ENCODE measurements at places on chromosomes 13 and 19.

DNA sequence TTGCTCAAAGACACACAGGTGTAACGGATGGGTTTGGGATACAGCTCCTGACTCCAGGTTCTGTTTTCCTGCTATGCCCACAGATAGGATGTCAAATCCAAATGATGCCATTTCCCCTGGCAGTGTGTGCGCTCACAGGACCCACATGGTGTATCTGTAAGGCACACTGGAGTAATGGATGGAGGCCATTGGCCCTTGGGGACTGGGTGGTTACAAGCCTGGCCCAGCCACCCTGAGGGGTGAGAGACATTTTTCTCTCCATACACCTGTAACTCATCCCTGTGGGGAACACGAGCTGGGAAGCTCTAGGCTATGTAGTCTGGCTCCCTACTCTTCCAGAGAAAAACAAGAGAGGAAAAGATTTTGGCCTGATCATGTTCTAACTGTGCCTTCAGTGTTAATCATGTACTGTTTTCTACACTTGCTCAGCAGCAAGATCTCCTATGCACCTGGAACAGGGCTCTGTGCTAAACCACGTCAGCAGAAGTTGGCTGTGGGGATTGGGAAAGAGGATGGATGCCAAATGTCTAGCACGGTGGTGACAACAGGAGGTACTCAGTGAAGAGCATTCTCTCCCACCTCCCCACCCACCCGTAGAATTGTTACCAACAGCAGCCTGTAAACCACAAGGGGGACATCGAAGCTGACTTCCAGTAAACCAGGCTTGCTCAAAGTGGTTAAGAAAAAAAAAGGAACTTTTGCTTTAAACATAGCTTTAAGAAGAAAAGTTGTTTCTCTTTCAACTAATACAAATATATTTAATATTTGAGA, 237.0 kb downstream of the LACC1 start:
- no peak for DNase-seq

GRCh38 chr19:58279925-58280316, 1.2 kb downstream of the ZNF8 start:
- DNase-seq, result no peak

- no peak for DNase-seq
Measured at GRCh38 chr19:5914946-5915781, 1.1 kb downstream of the CAPS start.

GRCh38 chr13:110442930-110443621, 118.4 kb downstream of the RAB20 start:
- DNase-seq, result no peak

DNA sequence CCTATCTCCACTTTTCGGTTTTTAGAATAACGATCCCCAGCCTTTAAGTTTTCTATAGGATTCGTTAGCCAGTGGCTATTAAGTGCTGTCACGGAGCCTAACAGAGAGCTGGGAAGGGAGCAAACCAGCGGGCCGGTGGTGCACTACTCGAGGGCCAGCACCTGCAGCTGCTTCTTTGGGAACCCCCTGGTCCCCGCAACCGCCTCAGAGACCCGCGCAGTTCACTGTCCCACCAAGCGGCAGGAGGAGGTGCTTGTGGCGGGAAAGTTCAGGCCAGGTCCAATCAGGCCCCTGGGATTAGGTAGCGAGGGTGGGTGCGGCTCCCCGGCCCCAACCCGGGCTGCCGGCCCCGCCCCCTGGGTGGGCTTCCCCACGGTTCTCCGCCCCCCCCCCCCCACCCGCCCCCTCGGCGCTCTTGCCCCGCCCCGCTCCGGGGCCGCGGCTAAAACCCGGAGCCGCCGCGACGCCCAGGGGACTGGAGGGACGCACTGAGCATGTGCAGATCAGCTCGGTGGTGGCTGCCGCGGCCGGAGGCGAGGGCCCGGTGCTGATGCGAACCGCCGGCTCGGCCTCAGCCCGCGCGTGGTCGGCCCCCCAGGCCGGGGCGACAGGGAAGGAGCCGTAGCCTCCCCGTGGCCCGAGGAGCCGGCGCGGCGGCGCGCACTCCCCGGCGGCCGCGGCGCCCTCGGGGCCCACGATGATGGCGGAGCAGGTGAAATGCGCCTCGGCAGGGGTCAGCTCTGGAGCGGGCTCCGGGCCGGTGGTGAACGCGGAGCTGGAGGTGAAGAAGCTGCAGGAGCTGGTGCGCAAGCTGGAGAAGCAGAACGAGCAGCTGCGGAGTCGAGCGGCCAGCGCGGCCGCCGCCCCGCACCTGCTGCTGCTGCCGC, at the start of gene SLAIN1:
SLAIN1 (plus strand) TSS at position 471 of the 887 bp plus-strand sequence; CDS start at position 698, 227 bp downstream.
- DNase-seq, result peak; percentile 68

GRCh38 chr19:47230054-47230920, 712 bp downstream of the BBC3 start:
- DNase-seq, result peak; percentile 69

GRCh38 chr19:4582980-4583842, 23.7 kb upstream of the SEMA6B start:
- no peak for DNase-seq

DNA sequence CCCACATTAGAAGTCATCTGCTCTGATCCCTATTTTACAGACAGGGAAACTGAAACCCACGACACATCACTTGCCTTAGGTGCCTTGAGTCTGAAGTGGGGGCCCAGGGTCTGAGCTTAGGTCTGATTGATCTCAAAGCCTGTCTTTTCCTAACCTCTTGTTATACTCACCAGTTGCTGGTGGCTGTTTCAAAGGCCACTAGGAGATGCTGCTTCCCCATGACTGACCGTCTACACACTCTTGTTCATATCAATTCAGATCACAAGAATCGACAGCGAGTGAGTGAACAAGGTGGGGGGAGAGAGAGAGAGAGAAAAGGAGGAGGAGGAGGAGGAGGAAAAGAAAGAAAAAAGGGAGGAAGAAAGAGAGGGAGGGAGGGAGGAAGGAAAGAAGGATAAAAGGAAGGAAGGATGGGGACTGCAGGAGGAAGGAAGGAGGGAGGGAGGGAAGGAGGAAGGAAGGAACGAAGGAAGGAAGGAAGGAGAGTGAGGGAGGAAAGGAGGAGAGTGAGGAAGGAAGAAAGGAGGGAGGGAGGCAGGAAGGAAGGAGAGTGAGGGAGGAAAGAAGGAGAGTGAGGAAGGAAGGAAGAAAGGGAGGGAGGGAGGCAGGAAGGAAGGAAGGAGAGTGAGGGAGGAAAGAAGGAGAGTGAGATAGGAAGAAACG, 3.3 kb downstream of the OR10H1 start:
- peak; percentile 13 for DNase-seq

DNA sequence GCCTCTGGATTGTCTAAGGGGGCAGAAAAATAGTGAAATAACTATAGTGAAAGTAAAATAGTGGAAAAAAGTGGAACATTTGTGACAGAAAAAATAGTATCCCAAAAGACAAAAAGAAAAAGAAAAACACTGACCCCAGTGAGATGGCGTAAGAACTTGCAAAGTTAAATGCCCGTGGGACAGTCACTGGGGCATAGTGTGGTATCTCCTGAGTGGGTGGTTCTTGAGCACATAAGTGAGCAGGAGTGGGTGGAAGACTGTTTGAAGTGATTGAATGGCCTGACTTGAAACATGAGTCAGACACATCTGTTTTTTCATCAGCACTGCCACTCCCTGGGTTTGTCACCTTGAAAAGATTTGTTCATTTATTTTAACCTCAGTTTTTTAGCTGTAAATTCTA, 2.5 kb downstream of the ZNF430 start:
- DNase-seq, result no peak

- no peak for DNase-seq
Measured at GRCh38 chr13:101473458-101473857, 21.0 kb downstream of the ITGBL1 start.

- DNase-seq, result no peak
Measured at GRCh38 chr19:17436874-17437267, 11.6 kb downstream of the TMEM221 start.

DNA sequence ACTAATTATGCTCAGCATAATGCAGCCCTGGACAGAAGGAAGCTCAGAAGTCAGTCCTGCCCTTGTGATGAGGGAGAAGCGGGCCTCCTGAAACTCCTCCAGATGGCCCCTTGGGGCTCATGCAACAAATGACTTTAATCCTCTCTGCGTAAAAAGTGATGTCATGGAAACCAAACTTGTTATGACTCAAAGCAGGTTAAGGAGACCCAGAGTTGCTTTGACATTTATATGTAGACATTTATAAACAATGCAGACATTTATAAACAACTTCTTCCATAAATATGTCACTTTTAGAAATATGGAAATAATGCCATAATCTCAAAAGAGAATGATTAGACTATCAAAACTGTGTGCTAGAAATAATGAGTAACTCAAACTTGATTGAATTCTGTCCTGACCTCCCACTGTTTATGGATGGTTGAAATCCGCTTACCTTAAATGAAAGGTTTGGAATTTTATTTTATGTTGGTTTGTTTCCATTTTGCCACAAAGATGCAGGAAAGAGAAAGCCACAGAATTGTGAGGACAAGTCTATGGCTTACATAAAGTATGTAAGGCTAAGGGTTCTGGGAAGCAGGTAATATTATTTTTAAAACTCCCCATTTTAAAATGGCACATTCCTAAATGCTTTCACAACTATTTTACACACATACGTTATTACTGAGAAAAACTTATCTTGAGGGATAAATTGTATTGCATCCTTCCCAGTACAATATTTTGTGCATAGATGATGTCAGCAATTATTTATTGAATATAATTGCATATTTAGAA, 73.7 kb downstream of the CYSLTR2 start:
- no peak for DNase-seq

DNA sequence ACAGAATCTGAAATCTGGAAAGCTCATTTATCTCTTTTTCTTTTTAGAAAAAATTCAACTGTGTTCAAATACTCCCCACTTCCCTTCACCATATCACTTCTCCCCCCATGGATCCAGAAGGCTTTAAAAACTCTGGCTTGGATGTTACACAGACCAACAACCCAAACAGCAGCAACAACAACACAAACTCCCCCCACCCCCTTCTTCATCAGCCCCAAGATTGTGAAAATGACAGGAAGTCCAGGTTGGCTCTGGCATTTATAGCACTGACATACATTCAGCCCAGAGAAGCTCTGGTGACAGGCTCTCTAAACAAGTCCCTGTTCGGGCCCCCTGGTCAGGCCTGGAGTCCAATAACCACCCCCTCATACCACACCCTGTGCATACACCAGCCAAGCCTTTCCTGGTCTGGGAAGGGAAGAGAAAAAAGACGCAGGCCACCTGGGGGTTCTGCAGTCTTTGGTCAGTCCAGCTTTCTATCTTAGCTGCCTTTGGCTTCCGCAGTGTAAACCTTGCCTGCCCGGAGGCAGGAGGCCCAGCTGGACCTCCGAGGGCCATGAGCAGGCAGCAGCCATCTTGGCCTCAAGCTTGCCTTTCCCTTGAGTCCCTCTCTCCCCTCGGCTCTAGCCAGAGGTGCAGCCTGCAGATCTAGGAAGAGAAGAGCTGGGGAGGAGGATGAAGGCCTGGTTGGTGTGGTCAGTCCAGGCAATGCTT, 6.8 kb downstream of the CDX2 start:
- no peak for DNase-seq

- no peak for DNase-seq
Measured at GRCh38 chr13:85142351-85142927, 656.8 kb downstream of the SLITRK6 start.

DNA sequence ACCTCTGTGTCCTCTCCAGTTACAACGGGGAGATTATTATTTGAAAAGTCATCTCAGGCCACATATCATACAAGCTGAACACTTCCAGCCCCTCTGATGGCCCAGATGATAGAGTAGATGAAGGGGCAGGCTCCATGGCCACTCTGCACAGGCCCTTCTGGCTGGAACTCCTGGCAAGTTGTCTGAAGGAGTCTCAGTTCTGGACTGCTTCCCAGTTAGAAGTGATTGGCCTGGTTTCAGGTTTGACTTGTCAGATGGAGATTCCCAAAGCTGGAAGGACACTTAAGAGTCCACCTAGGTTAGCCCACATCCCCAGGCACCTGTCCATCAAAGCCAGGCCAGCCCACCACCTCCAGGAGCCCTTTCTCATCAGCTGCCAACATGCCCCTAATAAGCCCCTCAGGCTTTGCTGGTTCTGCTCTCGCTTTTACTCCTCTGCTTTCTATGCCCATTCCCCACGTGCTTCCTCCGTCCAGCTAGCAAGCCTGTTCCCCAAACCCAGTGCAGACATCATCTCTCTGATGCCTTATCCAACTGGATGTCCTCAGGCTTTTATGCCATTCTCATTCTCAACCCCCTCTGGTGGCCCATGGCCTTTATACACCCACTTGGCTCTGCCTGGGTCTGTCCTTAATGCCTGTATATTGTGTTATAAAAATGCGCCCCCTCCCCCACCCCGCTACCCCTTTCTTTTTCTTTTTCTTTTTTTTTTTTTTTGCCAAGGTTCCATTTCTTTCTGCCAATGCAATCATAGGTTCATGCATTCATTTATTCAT, 56.5 kb downstream of the HSPH1 start:
- DNase-seq, result no peak

GRCh38 chr13:96218475-96218874, 128.6 kb downstream of the HS6ST3 start:
- no peak for DNase-seq

- no peak for DNase-seq
Measured at GRCh38 chr19:39257227-39257626, 8.6 kb upstream of the IFNL4 start.

- DNase-seq, result no peak
Measured at GRCh38 chr13:48679941-48680680, 26.4 kb downstream of the CYSLTR2 start.

DNA sequence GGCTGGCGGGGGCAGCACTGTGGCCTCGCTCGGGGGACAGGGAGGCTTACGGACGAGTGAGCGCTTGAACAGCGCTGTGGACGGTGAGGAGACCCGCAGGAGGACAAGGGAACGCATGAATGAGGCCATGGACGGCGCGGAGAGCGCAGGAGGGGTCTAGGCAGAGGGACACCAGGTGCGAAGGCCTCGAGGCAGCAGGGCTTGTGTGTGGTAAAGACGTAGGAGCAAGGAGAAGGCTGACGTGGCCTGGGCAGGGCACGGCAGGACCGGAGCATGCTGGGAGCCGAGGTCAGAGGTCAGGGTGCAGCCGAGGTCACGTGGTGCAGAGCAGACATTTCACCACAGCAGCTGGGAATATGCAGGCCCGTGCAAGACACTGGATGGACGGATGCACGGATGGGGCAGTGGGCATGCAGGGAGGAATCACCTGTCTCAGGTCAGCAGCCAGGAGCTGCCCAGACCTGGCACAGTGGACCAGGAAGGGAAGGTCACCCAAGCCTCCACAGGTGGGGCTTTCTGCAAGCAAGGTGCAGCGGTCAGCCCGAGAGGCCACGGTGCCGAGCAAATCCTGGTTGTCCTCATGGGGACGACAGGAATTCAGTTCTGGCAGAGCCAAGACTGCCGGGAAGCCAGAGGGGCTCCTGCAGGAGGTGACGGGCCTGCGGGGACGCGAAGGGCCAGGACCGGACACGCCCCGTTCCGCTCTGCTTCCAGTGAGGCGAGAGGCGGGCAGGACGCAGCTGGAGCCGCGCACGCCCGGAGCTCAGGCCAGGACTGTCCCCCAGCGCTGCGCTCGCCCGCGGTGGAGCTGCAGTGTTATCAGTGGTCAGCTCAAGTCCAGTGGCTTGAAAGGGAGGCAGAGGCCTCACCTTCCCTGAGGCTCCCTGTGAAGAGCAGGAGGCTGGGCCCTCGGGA, 72.2 kb downstream of the RASA3 start:
- no peak for DNase-seq

All from stimulated activated CD8-positive, alpha-beta memory T cell treated with anti-CD3 and anti-CD28 coated beads, Interleukin-7, amount 100 ng/mL, for 1 hour (primary cell).